HS-27A (cell line): ENCODE measurements at places on chromosomes 1 and 21.

GRCh38 chr1:56291374-56291919 lies 287.9 kb downstream of the PLPP3 start:
- no peak for DNase-seq

DNA sequence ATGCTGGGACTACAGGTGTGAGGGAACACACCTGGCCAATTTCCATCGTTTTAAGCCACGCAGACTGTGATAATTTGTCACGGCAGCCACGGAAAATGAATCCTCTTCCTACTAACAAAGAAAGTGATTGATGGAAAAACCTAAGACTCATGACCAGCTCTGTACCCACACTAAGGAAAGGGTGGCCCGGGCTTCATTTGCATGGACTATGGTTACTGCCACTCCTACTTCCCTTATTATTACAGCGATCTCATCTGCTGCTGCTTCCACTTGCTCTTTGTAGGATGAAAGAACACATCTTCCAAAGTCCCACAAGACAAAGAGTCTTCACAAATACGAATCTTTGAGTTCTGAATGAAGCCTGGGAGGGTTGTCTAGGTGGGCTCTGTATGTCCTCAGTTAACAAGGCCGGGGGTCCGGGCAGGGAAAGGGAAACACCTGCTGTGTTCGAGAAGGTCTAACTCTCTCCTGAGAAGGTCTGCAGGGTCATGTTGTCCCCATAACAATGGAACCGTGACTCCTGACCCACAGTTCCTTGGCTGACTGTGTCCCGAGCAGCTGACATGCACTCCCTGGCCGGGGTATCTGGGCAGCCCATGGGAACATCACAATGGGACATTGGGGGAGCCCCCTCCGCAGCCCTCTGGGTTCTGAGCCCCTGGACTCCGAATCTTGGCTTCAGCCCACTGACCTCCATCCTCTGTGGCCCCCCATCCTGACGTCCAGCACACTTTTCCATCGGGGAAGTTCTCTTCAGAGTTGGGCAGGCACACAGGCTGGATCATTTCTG lies 13.3 kb upstream of the TFF1 start:
- no peak for DNase-seq

GRCh38 chr1:223828162-223828848 lies 17.4 kb downstream of the TP53BP2 start:
- no peak for DNase-seq

- DNase-seq, result no peak
These were observed 4.4 kb upstream of the PALMD start for GRCh38 chr1:99641558-99641957.

- DNase-seq, result no peak
These were observed 24.8 kb downstream of the CCSAP start for GRCh38 chr1:229318056-229318455.

DNA sequence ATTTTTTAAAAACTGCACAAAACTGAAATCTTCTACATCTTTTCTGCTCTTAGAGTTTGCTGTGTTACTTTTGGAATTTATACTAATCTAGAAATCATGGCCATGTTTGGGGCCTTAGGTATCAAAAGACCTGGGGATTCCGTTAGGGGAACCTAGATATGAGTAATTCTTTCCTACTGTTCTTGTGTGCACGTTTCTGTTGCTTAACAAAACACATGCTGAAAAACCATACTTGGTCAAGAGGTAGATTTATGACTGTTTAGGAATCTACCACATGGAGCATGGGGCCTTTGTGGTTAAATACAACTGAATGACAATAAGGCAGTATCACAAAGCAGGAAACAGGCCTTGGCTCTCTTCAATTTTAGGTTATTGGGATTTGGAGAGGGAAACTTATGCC lies 291.9 kb upstream of the USP25 start:
- no peak for DNase-seq

- DNase-seq, result no peak
These were observed 506 bp downstream of the SSX2IP start for GRCh38 chr1:84689514-84690396.

GRCh38 chr1:20480951-20481617 lies 4.9 kb downstream of the CAMK2N1 start:
- DNase-seq, result no peak

- no peak for DNase-seq
These were observed 112.9 kb downstream of the HLX start for GRCh38 chr1:220991959-220992704.

DNA sequence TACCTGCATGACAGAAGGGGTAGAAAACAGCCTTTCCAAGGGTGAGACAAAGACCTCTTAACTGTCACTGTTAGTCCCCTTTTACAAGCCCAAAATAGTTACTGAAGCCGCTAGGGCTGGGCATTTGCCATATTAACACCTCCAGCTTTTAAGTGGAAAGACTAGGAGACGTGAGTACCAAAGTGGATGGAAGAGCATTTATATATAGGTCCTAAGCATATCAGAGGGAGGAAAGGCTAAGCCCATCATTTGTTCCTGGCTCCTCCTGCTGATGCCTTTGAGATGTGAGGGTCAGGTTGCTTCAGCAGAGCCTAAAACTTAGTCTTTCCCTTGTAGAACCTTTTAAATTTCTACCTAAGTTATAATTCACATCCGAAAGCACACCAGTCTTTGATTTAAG lies 25.7 kb upstream of the APOBEC4 start:
- no peak for DNase-seq

DNA sequence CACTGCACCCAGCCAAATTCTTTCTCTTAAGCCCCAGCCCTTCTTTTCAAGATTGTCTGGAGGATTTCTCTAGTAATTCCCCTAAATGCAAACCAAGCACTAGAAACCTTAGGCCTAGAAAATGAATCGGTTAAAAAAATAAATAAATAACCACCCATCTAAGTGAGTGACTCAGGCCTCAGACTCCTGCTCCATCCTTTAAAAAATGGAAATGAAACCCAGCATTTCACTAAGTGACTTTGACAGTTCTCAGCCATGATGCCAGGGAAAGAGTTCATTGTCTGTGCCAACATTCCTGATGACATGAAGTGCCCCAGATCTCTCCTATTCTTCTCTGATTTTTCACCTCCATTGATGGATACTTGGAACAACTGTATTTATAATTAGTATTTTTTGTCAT lies 415.2 kb upstream of the DAB1 start:
- DNase-seq, result no peak

DNA sequence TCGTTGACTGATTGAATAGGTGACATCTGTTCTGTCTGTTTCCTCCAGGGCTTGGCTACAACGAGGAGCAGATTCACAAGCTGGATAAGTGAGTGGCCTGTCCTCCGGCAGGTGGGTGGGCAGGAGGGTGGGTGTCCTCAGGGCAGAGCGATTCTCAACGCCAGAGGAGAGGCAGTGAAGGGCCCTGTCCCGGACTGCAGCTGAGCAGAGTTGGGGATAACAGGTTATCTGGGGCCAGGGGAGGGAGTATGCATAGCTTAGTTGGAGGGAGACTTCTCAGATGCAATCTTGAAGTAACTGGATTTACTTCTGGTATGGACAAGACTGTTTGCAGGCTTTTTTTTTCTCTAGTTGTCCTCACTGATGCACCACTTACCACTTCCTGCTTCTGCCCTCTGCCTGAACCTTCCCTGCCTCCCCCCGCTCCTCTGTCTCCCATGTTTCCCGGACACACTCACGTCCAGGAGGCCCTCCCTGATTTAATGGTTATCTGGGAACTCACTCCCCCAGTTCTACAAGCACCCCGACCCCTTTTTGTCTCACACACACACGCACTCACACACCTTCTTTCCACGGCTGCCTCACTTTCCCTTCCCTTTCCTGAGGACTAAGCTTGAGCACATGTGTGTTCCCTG lies 16.4 kb upstream of the RASSF5 start:
- no peak for DNase-seq

GRCh38 chr1:196677781-196678509 lies 26.1 kb downstream of the CFH start:
- no peak for DNase-seq
